ENCODE measurements at places on chromosomes 3 and 15.
A peak's percentile ranks its signal among the peaks of the same experiment; 100 is the strongest.

- DNase-seq: no peak
Measured at GRCh38 chr3:141773676-141774075, 10.5 kb downstream of the GRK7 start.

- DNase-seq: no peak
Measured at GRCh38 chr3:134029256-134029733, 430 bp downstream of the SLCO2A1 start.

DNA sequence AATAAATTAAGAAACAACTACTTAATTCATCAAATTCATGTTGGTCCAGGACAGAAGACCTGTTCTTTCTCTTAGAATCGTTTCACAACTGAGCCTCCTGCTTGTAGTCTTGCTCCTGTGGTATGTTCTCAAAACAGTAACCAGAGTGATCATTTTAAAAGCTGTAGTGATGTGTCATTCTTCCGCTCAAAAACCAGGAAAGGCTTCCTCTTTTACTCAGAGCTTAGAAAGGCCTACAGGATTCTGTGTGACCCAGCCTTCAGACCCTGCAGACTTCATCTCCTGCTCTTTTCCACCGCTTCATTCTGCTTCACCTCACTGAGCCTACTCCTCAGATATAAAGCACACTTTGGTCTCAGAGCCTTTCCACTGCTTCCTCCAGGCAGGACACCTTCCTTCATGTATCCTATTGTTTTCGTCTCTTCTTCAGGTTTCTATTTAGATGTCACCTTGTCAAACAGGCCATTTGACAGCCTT, 22.7 kb downstream of the ST6GAL1 start:
- DNase-seq: no peak

DNA sequence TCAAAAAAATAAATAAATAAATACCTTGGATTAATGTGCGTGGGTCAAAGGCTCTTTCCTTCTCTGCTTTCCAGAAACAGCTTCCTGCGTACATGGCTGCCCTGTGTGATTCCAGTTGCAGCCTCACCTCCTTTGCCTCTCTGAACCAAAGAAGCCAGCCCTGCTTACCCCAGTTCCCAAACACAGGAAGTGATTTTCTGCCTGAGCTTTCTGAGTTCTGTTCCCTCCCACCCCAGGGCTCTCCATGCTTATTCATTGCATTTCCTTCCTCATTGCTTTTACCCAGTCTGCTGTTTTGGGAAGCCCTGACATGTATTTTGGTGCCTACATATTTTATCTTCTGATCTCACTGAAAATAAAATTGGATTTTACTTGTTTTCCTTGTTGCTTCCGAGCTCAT, 15.4 kb downstream of the ZSCAN2 start:
- DNase-seq: no peak

- no peak for DNase-seq
Measured at GRCh38 chr15:56537881-56538280, 72.9 kb upstream of the MNS1 start.

DNA sequence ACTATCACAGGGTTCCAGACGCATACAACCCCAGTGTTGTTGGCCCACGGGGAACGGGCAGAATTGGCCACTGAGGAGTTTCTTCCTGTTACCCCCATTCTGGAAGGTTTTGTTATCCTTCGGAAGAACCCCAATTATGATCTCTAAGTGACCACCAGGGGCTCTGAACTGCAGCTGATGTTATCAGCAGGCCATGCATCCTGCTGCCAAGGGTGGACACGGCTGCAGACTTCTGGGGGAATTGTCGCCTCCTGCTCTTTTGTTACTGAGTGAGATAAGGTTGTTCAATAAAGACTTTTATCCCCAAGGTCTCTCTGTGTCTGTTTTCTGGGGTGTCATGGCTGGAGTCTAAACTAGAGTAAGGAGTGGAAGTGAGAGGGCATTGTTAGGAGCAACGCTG, 5.7 kb upstream of the EIF4G1 start:
- no peak for DNase-seq

GRCh38 chr15:92883876-92884435, 16.2 kb upstream of the CHD2 start:
- DNase-seq: peak; percentile 63

- no peak for DNase-seq
Measured at GRCh38 chr3:65540666-65541065, 498.1 kb downstream of the MAGI1 start.

- no peak for DNase-seq
Measured at GRCh38 chr15:30906366-30906765, 2.7 kb downstream of the FAN1 start.

DNA sequence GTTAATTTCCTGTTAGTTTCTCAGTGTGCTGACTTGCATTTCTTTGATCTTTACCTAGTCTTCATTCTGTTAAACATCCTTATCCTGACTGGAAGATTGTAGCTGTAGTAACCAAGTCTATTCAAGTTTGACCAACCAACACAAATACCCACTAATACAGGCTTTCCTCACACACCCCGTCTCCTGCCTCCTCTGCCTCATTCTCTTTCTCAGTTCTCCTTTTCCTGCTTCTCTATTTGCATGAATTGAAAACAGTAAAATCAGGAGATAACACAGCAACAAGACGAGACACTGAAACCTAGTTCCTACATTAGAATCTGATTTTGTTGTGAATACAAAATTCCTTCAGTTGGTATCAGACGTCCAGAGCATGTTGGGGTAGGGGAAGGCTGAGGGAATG, 116.9 kb upstream of the ARPP21 start:
- no peak for DNase-seq

GRCh38 chr15:99598296-99598695, 32.5 kb downstream of the MEF2A start:
- no peak for DNase-seq
